Activated B cell treated with CpG ODN at 0.5 μM for 24 hours (primary cell): ENCODE measurements at places on chromosomes 3 and 15. TPM values are rescaled to one million over a fixed set of nuclear protein-coding genes. Genes with fewer than 3 reads are reported as not detected.

Gene GHRL
- 1.4 and 2.8 TPM in 2 replicates for total RNA-seq

Gene TPRG1
- total RNA-seq: 0.18 TPM in 1 of 2 replicates, not detected in the other

Gene OCA2
- not detected in 2 replicates for total RNA-seq

Gene MUC20
- 4.1 and 4.6 TPM in 2 replicates for total RNA-seq

Gene ST3GAL6
- total RNA-seq: not detected in 2 replicates

Gene QRICH1
- 142 and 155 TPM in 2 replicates for total RNA-seq

Gene LDHAL6B
- total RNA-seq: not detected in 2 replicates

Gene RNF7
- 60.7 and 62.1 TPM in 2 replicates for total RNA-seq

Gene UBA7
- total RNA-seq: 216 and 237 TPM in 2 replicates

Gene CEP70
- total RNA-seq: 5.9 and 11.0 TPM in 2 replicates

Gene TEX55
- total RNA-seq: not detected in 2 replicates

Gene TM4SF4
- total RNA-seq: not detected in 2 replicates

DNA sequence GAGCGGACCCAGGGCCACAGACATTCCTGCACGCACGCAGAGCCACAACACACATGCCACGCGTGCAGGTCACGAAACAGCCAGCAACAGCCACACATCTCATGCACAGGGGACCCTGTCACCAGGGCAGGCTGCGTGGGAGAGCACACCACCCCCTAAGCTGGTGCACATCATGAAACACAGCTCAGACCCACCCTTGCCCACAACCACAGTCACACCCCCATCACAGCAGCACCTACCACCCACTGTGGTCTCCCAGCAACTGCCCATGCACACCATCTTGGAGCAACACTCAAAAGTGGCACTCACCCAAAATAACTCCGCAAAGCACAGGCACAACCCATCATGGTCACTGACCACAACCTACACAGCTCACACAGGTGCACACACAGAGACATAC, 75.7 kb downstream of the OCA2 start:
- H3K4me3 ChIP-seq: no peak overlapping the region
- no peaks in the 10 kb centered on the region for H3K27me3 ChIP-seq
- H3K27ac ChIP-seq: no peak overlapping the region
- no peaks in the 10 kb centered on the region for H3K36me3 ChIP-seq
- DNase-seq: no peak

GRCh38 chr3:121362035-121362734, 183.6 kb downstream of the POLQ start:
- no peak overlapping the region for H3K27ac ChIP-seq
- no peak for DNase-seq
- no peaks in the 10 kb centered on the region for H3K27me3 ChIP-seq

GRCh38 chr15:52503788-52504496, 24.7 kb downstream of the MYO5A start:
- H3K4me3 ChIP-seq: peak overlapping the region; percentile 55
- H3K27me3 ChIP-seq: no peaks in the 10 kb centered on the region
- DNase-seq: no peak
- peaks cover 44% of the 10 kb centered on the region for H3K4me1 ChIP-seq
- H3K36me3 ChIP-seq: no peaks in the 10 kb centered on the region

DNA sequence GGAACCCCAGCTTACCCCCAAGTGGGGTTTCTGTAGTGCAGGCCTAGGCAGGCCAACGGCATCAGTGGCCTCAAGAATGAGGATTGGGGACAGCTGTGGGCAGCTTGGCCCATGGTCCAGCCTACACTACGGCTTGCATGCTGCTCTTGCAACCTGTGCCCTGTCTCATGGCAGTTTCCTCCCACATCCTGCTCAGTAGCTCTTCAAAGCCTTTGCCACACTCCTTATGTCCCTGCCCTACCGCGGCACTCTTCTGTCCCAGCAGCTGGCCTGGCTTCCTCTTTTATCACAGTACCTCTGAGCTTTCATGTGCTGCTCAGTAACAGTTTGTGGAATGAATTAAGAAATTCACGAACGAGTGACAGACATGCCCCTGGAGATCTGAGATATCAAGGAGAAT, 431.0 kb downstream of the EPHB1 start:
- no peak overlapping the region for H3K4me3 ChIP-seq
- no peaks in the 10 kb centered on the region for H3K27me3 ChIP-seq
- no peak for DNase-seq
- no peak overlapping the region for H3K27ac ChIP-seq
- no peaks in the 10 kb centered on the region for H3K4me1 ChIP-seq

DNA sequence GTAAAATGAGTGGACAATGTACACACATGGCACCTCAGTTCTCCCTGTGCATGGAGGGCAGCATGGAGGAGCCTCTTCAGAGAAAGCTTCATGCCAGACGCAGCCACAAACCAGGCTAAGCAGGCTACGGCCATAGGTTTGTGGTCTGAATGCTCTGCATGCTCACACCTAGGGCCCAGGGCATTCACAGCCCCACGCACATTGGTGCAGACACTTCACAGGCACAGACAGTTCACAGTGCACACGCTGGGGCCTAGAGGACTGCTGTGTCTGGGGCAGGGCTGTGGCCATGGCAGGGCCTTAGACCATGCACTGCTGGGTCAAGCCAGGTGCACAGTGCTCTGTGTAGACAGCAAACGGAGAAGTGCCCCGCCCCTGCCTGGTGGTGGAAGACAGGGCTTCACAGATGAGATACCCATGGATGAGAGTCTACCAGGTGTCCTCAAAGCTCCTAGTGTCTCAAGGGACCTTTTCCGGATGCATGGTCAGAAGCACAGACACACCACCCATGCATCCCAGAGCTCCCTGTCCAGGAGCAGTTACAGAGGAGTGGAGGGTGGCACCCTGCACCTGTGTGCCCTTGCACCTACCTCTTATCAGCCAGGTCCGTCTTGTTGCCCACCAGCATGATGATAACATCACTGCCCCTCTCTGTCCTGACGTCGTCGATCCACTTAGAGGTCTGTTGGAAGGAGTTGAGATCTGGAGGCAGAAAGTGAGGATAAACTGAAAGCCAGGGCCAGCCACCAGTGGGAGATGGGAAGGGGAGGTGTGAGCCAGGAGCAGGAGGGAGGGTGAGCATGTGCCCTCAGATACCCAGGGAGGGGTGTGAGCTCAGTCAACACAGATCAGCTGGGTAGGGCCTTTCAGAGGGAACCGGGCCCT, 33.5 kb downstream of the SRPRB start:
- peaks cover 5% of the 10 kb centered on the region for H3K27me3 ChIP-seq
- H3K4me1 ChIP-seq: no peaks in the 10 kb centered on the region
- H3K4me3 ChIP-seq: no peak overlapping the region
- no peak overlapping the region for H3K27ac ChIP-seq
- no peak for DNase-seq

DNA sequence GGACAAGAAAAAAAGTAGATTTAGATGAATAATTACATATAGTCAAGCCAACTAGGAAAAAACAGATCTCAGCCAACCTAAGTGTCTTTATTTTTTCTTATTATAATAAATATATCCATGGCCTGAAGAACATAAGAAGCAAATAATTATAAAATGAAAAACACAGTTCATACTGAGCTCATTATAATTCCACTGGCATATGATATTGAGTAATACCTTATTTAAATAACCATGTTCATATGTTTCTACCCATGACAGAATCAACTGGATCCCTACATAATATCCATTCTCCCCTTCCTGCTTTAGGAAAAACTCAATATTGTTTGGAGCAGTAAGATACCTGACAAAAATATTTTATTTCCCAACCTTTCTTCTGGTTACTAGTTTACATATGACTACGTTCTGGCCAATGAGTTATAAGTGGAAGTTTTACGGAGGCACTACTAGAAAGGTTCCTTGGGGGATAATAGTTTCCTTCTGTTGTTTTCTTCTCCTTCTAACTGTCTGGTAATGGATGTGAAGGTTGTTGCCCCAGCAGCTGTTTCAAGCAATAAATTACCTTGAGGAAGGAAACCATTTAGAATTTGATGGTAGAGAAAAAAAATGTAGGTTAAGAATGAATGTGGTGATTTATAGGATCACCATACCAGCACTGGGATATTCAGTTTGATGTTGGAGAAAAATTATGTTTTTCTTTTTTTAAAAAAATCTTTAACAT, 184.1 kb upstream of the MBNL1 start:
- DNase-seq: no peak
- H3K36me3 ChIP-seq: no peaks in the 10 kb centered on the region
- no peak overlapping the region for H3K27ac ChIP-seq
- no peak overlapping the region for H3K4me3 ChIP-seq
- no peaks in the 10 kb centered on the region for H3K27me3 ChIP-seq

DNA sequence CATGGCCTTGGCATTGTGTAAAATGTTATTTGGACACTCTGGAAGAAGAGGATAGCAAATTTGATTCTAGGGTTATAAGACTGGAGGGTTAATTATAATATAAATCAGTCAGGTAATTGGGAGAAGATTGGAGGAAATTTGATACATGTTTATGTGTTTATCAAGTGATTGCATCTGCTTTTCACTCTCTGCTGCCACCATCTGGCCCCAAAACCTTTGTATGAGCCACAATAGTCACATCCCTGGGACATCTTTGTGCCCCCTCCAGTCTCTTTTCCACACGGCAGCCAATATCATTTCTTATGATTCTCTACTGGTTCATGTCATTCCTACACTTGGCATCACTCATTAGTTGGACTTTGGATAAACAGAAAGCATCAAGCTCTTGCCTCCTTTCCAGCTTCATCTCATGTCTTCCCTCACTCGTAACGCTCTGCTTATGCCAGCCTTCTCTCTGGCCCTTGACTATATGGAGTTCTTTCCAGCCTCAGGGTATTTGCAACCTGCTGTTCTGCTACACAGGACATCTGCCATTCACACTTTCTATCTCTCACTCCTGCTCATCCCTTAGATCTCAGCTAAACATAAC, 602.3 kb upstream of the SUCLG2 start:
- no peaks in the 10 kb centered on the region for H3K36me3 ChIP-seq
- H3K27ac ChIP-seq: no peak overlapping the region
- DNase-seq: no peak
- H3K4me1 ChIP-seq: no peaks in the 10 kb centered on the region
- no peaks in the 10 kb centered on the region for H3K27me3 ChIP-seq

DNA sequence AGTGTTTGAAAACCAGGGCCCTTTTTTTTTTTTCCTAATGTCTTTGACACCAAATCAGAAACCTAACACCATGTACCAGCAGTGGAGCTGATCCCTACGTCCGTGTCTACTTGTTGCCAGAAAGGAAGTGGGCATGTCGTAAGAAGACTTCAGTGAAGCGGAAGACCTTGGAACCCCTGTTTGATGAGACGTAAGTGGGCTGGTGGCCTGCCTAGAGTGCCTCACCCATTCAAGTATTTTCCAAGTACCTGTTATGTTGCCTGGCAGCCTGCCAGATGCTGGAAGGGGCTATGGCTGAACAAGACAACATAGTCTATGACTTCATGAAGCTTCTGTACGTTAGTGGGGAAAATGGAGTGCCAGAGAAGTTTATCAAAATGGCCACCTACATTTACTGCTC, 39.7 kb downstream of the ESYT3 start:
- H3K27ac ChIP-seq: no peak overlapping the region
- H3K4me1 ChIP-seq: no peaks in the 10 kb centered on the region
- no peak overlapping the region for H3K4me3 ChIP-seq
- no peaks in the 10 kb centered on the region for H3K36me3 ChIP-seq

DNA sequence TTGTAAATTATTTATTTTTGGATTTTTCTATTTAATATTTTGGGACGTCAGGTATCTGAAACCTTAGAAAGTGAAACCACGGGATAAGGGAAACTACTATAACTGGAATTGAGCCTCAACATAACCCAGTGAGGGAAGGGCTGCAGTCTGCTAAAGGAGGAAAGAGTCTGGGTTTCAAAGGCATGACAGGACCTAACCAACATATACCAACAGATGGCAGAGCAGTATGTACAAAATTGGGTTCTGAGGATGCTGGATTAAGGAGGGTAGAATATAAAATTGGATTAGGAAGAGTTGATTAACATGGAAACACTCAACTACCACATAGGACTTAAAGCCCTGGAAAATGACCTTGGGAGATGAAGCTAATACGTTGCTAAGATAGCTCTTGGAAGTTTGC, 603.5 kb downstream of the MECOM start:
- H3K36me3 ChIP-seq: no peaks in the 10 kb centered on the region
- H3K27me3 ChIP-seq: peaks cover under 1% of the 10 kb centered on the region
- no peak overlapping the region for H3K27ac ChIP-seq
- no peaks in the 10 kb centered on the region for H3K4me1 ChIP-seq

GRCh38 chr3:111747490-111747889, 111.6 kb upstream of the PHLDB2 start:
- no peak overlapping the region for H3K27ac ChIP-seq
- H3K4me1 ChIP-seq: no peaks in the 10 kb centered on the region
- no peaks in the 10 kb centered on the region for H3K36me3 ChIP-seq
- no peak for DNase-seq
- H3K27me3 ChIP-seq: no peaks in the 10 kb centered on the region
- no peak overlapping the region for H3K4me3 ChIP-seq

- H3K36me3 ChIP-seq: no peaks in the 10 kb centered on the region
- H3K4me1 ChIP-seq: no peaks in the 10 kb centered on the region
- no peak overlapping the region for H3K4me3 ChIP-seq
- no peak for DNase-seq
Observed at GRCh38 chr3:192904632-192905289, 12.9 kb downstream of the MB21D2 start.

DNA sequence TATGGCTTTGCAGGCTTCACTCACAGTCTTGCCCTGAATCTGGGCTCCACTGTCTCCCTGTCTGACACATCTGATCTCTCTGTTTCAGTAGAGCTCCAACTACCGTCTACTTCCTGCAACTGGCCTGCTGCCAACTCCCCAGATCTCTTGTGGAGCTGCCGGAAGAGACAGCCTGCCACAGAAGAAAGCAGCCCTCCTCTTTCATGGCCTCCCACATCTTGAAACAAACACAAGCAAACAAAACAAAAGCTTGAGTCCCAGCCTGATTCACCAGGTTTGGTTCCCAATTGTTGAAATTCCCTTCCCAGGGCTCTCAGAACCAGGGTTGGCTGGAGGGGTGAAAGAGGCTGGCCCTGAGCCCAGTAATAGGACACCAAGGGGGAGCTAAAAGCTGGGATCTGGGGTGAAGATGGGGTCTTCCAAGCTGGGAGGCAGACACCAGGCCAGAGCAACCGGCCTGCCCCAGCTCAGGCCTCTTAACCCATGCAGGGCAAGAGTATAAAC, 55.3 kb upstream of the CA12 start:
- H3K27me3 ChIP-seq: peaks cover 5% of the 10 kb centered on the region
- no peak overlapping the region for H3K27ac ChIP-seq
- no peak for DNase-seq
- no peak overlapping the region for H3K4me3 ChIP-seq
- H3K4me1 ChIP-seq: peaks cover 2% of the 10 kb centered on the region
- no peaks in the 10 kb centered on the region for H3K36me3 ChIP-seq
